ENCODE measurements at places on chromosomes 6 and 20.

DNA sequence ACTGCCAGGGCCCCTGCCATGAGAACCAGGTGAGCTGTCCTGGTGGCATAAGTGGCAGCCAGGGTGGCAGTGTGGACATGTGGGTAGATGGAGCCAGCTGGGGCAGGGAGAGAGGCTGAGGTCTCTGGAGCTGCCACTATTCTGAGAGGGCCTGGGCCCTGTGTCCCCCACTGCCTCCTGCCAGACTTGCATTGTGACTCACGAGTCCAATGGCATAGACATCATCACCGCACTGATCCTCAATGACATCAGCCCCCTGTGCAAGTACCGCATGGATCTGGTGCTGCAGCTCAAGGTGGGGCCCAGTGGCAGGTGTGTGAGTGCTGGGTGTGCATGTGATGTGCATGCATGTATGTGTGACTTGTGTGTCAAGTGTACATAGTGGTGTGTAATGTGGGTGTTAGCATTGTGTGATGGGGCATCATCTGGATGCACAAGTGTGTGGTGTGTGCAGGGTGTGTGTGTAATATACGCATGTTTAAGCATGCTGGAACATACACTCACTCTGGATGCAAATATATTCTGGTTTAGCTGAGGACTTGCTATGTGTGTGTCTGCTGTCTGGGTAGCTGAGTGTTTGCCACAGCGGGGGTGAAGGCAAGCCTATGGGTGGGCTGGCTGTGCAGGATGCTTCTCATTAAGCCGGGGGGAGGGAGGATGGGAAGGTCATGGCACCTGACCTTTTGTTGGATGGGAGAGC, 25.1 kb downstream of the UQCC2 start:
- ATAC-seq: no peak

DNA sequence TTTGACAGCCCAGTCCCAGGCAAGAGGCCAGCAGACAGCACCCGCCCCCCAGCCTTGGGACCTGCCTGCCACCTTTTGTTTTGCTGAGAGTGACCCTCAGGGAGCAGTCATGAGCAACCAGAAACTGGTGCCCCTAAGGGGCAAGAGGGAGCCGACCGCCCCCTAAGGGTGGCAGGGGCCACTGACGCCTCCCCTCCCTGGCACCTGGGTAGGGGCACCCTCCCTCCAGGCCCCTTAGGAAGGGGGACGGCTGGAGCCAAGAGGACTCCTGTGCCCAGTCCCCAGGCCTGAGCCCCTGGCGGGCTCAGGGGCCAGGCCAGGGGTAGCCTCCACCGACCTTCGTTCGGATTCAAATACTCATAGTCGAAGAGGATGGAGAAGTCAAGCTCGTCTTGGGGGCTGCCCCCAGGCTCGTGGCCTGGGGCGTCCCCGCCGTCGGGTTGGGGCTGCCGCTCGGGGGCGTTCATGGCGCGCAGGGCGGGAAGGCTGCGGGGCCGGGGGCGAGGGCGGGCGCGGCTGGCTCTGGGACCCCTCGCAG, 417 bp downstream of the NFATC2 start:
- ATAC-seq: peak; percentile 40

DNA sequence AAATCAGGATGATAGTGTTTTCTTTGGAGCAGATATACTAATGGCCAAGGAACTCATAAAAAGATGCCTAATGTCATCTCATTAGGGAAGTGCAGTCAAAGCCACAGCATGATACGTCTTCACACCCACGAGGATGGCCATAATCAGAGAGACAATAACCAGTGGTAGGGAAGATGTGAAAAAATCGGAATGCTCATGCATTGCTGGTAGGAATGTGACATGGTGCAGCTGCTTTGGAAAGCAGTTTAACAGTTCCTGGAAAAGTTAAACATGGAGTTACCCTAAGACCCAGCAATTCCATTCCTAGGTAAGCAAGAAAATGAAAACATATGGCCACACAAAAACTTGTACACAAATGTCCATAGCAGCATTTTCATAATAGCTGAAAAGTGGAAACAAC, 29.9 kb downstream of the BCAS1 start:
- ATAC-seq: no peak

- no peak for ATAC-seq
These were observed 5.6 kb downstream of the PLAGL2 start for GRCh38 chr20:32201977-32202363.

DNA sequence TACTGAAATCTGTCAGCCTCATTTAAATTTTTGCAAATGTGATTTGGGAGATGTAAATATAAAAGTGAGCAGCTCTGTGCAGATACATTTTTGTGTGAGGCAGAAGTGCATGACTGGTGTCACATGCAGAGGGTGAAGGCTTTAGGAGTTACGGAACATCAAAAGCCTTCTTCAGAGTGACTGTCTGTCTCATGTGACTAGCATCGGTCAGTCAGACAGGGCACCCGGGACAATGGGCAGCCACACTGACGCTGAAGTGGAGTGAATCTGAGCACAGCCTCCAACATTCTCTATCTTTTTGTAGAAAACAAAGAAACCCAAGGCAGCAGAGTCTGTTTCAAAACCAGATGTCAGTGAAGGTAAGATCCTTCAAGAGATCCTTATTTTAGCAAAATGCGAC, 7.9 kb upstream of the FAM209A start:
- no peak for ATAC-seq

- peak; percentile 28 for ATAC-seq
These were observed 17.4 kb downstream of the HSPA12B start for GRCh38 chr20:3749689-3750531.

GRCh38 chr6:104239971-104240370, 619.7 kb downstream of the HACE1 start:
- ATAC-seq: no peak

GRCh38 chr6:63565058-63565726, 7.1 kb upstream of the LOC128125822 start:
- ATAC-seq: no peak

GRCh38 chr20:11124849-11125505, 451.2 kb upstream of the JAG1 start:
- no peak for ATAC-seq

DNA sequence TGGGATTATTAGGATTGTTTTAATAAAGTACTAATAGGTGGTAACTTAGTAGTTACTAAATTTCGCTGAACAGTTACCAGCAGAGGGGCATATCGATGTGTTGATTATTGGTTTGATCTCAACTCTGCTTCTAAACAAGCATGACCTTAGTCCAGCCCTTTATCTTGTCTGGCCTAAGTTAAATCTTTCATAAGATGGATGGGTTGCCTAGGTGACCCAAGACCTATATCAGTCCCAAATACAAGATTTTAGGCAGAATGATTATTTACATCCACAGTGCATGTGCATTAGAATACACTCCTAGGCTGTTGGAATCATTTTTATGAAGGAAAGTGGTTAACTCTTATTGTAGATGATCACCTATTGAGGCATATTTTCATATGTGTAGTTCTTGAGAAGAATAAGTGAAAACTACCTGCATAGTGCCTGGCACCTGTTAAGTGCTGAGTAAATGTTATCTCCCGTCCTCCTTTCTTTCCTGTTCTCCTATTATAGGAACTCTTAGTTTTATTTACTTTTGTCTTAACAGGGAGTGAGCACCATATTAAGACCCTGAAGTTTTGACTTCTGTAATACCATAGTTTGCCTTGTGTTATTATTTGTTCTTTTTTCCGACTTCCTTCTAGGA, 1.1 kb downstream of the HSF2 start:
- no peak for ATAC-seq

DNA sequence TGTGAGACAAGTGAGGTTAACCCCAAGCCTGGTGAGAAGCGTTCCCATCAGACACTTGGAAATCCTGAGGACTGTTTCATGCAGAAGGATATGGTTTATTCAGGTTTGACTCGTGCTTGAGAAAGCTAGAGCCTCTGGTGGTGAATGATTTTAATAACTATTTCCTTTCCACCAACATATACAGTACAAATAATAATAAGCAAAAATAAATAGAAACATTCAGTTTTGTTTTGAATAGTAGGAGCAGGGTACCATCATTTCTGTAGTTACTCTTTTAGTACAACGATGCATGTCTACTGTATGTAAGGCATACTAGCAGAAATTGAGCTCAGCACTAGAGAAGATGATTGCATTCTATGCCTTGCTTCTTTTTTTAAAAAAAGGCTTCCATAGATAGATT, 33.5 kb downstream of the PLG start:
- no peak for ATAC-seq

DNA sequence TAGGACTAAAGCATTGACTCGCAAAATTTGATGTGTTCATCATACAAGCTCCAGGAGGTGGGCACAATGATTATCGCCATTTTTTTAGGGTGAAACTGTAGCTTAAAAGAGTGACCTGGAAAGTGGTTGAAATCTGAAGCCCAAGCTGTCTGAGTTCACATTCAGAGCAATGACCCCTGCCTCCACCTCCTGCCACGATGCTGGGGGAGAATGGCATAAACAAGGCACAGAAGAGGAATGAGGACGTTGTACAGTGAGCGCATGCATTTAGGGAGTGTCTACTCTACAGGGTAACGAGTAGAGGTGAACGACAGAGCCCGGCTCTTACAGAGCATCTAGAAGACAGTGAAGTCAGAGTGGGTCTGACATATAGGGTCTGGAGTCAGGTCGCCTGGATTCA, 37.2 kb downstream of the CNKSR3 start:
- ATAC-seq: no peak

DNA sequence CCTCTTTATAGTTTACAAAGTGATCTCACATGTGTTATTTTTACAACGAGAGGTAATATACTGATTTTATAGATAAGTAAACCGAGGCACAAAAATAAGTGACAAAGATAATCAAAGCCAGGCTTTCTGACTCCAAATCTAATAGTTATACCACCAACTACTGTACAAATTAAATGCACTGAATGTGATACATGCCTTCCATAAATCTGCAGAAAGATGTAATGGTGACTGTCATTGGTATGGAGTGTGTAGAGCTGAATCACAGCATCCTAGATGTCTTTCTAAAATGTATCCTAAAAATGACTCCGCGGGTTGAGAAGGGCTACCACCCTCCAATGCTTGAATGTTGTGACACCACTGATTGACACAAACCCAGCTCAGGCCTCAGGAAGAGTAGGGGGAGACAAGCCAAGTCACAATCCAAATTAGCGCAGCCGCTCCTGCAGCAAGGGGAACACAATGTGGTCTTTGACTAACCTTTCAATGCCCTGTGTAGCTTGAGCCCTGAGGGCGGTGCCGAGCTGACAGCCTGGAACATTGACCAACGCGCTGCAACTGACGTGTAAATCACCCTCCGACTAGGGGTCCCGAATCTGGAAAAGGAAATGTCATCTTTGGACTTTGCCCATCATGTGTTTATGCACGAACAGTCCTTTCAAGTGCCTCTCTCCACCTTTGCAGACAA, 136.8 kb downstream of the OLIG3 start:
- ATAC-seq: no peak

DNA sequence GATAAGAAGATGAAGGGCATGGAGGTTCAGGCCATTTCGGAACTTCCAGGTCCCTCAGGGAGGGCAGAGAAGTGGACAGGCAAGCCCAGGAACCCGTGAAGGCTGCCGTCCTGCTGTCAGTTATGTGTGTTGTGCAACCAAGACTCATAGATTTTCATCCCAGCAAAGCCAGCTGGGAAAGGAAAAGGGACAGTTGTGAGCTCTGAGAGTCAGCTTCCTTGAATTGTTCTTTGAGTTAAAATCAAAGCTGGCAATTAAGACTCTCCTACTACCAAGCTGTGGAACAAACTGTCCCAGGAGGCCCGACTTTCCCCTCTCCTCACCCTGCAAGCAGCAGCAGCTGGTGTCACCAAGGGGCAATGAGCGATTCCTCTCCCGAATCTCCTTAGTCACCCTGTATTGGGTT, 46.3 kb upstream of the IYD start:
- ATAC-seq: no peak

DNA sequence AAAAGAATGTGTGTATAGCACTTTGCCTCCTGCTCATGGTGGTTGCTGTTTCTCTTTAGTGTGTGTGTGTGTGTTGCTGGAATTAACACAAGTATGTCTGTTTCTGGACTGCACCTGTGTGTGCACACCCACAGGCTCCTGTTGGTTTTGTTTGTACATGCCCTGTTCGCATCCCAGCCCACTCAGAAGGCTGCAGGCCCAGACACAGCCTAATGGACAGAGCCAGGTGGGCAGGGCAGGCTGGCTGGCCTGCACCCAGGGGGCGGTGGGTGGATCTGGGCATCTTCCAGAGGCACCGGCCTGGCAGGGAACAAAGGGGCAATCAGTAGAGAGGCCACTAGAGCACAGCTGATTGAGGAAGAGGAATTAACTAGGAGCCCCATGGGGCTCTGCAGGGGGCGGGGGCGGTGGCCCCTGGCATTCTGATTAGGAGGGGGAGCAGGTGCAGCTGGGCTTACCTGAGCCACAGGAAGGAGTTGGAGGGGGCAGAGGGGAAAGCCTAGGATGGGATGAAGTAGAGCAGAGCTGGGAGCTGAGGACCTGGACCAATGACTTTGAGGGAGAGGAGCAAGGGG, 21.9 kb downstream of the CD40 start:
- ATAC-seq: no peak

GRCh38 chr6:122726649-122727048, 52.9 kb upstream of the FABP7 start:
- no peak for ATAC-seq

DNA sequence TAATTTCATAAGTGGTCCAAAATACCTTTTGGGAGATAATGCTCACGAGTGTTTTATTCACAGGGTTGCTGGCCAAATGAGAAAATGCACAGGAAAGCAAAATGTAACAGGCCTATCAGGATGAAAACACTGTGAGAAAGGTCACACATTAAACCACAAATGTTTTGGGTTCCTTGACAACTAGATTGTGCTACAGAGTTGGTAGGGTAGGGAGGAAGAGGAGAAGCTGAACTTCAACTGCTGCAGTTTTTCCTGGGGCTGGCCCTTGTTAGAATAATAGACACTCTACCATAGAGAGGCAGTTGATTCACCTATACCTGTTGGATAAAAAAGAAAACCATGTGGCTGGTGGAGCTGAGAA, 28.1 kb upstream of the PAQR8 start:
- ATAC-seq: peak; percentile 55

- no peak for ATAC-seq
These were observed 7.8 kb upstream of the NCOA3 start for GRCh38 chr20:47493963-47494293.

DNA sequence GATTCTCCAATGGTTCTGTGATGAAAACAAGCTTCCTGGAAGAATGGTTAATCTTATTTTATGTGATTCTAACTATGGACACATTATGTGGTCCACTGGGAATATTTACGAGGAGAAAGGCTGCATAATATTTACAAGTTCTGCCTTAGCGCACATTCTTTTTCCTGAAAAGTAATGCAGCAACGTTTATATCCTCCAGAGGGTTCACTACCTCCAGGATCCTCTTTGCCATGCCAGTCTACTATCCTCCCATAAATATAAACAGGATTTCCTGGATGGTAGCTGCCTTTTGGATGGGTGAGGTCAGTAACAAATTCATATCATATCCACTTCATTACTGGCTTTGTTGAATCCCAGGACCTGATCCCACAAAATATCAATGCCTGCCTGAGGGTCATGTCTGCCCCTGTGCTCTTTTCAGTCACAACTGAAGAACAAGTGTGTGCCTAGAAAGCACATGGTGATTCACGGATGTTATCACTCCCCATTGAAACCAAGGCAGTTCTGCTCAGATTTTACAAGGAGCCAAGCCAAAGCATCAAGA, 30.4 kb downstream of the ADGRF5 start:
- ATAC-seq: no peak

GRCh38 chr20:1376408-1377270, 16.2 kb downstream of the FKBP1A start:
- no peak for ATAC-seq

GRCh38 chr6:163688739-163689362, 274.3 kb downstream of the QKI start:
- no peak for ATAC-seq

Data from activated CD4-positive, CD25-positive, alpha-beta regulatory T cell treated with anti-CD3 and anti-CD28 coated beads, Interleukin-2, amount 50 U/mL, for 24 hours (primary cell).